ENCODE measurements at places on chromosomes 12 and 14.

- DNase-seq: no peak
Observed at GRCh38 chr14:87017335-87017734, 975.6 kb downstream of the GALC start.

DNA sequence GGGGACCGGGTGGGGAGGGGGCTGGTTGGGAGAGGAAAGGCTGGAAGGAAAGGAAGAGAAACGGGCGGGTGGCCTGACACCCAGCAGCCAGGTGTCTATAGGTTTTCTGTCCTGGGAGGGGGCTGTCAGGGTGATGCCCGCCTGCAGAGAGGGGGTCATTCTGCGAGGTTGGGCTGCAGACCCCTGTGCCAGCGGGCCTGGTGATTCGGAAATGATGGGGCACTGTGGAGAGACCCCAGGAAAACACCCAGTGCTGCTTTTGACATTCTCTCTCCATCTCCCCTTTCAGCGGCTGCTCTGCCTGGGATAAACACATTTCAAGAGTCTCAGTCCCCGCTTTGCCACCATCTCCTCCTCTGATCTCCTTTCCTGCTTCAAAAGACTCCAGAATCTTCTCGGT, 168.5 kb upstream of the RTL1 start:
- no peak for DNase-seq

GRCh38 chr12:120060196-120060595, 56.4 kb downstream of the RAB35 start:
- no peak for DNase-seq

GRCh38 chr14:53954551-53955228, 1.9 kb downstream of the BMP4 start:
- no peak for DNase-seq

DNA sequence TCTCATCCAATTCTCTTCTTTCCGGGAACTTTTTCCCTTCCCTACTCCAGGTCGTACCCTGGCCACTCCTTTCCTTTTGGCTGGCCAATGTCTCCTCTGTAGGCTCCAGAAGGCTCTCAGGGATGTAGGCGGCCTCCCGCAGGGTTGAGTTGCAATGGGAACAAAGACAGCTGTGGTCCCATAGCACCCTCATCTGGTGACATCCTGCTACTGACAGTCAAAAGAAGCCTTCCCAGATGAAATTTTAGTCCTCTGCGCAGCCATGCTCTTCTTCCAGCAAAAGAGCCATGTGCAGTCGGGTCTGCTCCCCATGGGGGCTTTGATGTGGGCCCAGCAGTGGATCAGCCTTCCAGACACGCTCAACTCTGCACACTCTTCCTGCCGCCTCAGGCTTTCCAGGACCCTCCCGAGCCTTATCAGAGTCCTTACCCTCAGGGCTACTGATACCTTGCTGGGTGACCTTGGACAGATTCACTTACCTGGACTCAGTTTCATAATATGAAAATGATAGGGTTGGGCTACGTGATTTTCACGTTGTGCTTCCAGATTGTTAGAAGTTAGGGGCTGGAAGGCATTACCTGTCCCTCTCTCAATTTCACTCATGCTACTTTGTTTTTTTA, 5.5 kb upstream of the CELA1 start:
- peak; percentile 44 for DNase-seq

- no peak for DNase-seq
Observed at GRCh38 chr14:30195941-30196340, 268.3 kb upstream of the PRKD1 start.

GRCh38 chr12:56684745-56685359, 3.2 kb downstream of the PTGES3 start:
- DNase-seq: no peak

DNA sequence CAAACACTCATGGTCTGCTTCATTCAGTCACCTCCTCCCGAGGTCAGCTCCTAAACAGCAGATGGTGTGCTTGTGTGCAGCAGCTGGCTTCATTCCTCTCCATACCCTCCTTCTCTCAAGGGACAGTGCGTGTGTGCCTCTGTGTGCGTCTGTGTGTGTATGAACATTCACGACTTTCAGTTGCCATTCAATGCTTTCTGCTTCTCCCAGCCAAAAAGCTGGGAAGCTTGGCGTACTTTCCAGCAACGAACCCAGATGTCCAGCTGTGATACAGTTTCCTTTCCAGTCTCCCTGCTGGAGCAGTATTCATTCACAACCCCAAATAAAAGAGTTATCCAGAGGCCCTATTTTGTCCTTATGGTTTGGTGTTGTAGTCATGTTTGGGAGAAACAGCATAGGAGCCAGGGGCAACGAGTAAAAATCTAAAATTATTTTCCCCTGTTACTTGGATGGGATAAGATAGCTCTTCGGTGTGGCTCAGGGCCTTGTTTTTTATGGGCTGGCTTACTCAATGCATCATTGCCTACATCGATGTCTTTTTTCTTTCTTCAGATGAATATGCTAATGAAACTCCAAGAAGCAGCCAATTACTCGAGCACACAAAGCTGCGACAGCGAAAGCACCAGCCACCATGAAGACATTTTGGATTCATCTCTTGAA, 379.3 kb downstream of the NAV3 start:
- no peak for DNase-seq

GRCh38 chr12:1502831-1503230, 91.5 kb downstream of the FBXL14 start:
- DNase-seq: no peak

- DNase-seq: no peak
Observed at GRCh38 chr14:42322531-42323284, 716.0 kb downstream of the LRFN5 start.

- DNase-seq: no peak
Observed at GRCh38 chr12:21577516-21577915, 27.1 kb downstream of the GYS2 start.

GRCh38 chr12:452667-453210, 7.0 kb upstream of the B4GALNT3 start:
- no peak for DNase-seq

GRCh38 chr12:34054938-34055337, 32.6 kb downstream of the ALG10 start:
- DNase-seq: no peak

GRCh38 chr12:29149691-29150281, 708 bp downstream of the FAR2 start:
- DNase-seq: no peak

- DNase-seq: no peak
Observed at GRCh38 chr12:97131220-97131981, 224.3 kb downstream of the NEDD1 start.

- DNase-seq: peak; percentile 61
Observed at GRCh38 chr14:34098045-34098984, 147.4 kb upstream of the EGLN3 start.

DNA sequence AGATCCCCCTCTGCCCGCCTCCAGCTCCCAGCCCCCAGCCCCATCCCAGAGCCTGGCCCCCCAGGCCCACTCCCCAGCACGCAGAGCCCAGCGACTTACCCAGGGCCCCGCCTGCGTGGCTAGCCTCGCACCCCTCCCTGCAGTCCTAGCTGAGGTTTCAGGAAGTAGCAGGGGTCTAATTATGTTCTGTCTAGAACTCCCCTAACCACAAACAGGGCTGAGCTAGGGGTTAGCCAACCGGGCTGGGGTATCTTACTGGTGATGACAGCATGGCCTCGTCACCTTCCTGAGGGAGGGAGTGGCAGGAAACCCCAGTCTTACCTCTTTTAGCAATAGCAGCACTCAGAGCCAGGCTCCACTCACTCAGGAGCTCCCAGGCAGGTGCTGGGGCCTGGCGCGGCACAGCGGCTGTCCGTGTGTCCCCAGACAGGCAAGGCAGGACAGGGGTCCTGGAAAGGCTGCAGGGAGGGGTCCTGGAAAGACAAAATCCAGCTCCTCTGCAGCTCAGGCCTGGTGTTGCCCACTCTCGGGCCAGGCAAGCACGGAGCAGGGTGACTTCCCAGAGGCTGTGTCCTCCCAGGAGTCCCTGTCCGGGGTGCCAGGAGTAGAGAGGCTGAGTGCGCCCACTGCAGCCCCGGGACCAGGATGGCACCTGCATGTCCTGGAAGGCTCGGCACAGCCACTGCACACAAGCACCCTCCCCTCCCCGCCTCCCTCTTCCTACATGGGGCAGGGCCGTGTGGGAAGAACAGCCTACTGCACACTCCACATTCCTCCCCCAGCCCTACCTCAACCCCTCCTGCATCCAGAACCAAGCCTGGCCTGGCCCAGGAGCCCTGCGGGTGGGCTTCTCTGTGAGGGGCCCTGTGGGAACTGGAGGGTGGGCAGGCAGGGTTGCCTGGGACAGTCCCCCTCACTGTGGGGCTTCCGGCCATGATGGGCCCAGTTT, at the start of gene GPR132:
Gene GPR132, minus strand, starts transcription at position 151 of the 949 bp plus-strand sequence. CDS start 10,010 bp downstream, outside the sequence.
- DNase-seq: no peak

DNA sequence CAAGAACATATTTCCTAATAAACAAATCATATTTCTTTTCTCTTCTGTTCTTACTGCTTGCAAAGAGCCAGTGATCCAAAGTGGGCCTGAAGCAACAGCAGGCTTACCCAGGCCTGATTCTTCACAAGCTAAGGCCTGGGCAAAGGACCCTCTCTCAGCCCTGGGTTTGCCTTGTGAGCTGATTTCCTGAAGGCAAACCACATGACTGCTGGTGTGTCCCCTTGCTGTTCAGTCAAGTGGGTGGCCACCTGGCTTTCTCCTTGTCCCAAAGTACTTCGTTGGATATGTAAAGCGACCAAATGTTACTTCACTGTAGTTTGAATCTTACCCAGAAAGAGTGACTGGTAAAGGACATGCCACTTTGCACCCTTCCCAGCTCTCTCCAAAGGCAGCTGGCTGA, 392.9 kb downstream of the ZFP36L1 start:
- no peak for DNase-seq

GRCh38 chr14:105136401-105137322, 31.9 kb downstream of the JAG2 start:
- DNase-seq: no peak

DNA sequence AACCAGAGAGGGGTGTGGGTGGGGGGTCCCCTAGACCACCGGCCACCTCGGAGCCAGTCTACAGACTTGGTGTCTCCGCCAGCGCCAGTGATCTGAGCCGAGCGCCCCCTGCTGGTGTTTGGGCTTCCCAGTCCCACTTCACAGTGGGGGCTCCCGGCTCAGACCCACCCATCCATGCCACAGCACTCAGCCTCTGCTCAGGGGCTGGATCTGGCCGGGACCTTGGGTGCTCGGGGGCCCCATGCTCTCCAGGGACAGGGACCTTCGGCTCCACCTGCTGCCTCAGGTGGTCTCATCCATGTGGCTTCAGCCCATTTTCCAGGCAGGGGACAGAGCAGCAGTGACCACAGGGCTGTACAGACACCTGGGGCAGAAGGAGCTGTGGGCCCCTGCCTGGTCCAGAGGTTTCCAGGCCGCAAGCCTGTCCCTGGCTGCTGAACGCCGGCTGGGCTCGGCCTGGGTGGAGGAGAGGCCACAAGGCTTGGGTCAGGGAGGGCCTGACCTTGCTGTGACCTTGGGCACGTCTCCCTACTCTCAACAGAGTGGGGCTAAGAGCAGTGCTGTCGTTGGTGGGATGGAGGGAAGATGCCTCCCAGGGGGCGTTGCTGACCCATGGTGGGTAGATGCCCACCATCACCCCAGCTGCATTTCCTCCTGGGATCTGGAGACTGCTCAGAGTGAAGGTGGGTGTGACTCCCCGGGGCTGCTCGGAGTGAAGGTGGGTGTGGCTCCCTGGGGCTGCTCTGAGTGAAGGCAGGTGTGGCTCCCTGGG, 86.3 kb downstream of the KIF26A start:
- DNase-seq: peak; percentile 27

GRCh38 chr14:81446279-81447007, 46.3 kb upstream of the STON2 start:
- no peak for DNase-seq

DNA sequence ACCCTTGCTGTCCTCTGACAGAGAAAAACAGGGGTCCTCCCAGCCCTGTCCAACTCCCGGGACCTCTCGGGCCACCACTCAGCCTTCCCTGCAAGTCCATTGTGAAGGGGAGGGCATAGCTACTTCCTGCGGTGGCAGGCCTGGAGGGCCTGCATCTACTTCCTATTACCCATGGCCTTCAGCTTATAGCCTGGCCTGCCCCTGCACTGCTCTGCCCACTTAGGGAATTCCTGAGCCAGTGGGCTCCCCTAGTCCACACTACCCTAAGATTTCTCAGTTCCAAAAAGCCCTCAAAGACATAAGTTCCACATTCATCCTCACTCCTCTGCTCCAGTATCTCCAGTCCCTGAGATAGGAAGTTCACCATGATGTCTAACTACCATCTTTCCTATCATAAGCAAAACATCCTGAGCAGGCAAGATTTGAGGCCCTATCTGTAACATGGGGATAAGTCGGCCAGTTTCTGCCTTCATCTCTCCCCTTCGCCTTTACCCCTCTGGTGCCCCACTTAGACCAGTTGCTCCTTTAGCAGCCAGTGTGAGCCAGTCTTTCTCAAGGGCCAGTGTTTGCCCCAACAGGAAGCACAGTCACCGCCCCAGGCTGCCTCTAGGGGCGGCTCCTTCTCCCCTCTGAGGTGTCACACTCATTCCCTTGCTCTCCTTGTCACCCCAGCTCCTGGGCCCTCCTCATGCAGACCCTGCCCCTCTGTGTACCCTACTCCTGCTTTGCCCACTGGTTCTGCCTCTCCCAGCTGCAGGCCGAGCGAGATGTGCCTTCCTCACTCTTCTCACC, 10.9 kb downstream of the HDAC7 start:
- DNase-seq: no peak

- DNase-seq: no peak
Observed at GRCh38 chr14:76846331-76847047, 20.3 kb downstream of the LRRC74A start.

DNA sequence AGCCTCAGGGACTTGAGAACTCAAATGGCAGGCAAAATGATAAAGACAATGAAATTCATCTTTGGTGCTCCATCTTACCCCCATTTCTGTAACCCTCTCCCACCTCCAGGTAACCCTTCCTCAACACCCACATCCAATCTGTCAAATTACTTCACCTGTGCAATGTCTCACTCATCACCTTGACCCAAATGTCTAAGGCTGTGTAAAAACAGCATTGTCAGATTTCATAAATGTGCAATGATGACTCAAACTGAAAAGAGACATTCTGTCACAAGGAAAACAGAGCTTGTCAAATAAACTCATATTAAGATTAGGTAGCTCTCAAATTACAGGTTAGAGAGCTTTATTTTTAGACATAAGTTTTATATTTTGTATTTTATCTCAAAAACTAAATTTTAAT, 19.9 kb upstream of the COCH start:
- DNase-seq: no peak

GRCh38 chr12:125533434-125534029, 468.3 kb downstream of the AACS start:
- peak; percentile 14 for DNase-seq

DNA sequence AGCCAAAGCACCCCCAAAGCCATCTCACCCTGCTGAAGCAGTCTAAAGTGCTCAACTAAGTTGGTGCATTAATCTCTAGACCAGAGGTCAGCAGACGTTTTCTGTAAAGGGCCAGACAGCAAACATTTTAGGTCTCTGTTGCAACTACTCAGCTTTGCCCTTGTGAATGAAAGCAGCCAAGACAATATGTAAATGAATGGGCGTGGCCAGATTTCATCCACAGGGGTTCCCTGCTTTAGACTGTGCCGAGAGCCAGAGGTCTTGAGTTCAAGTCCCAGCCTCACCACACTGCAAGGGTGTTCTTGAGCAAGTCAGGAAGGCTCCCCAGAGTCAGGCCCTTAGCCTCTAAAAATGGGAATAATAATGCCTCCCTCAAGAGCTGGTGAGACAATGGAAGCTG, 166.2 kb downstream of the CHST11 start:
- DNase-seq: no peak

- DNase-seq: no peak
Observed at GRCh38 chr14:88613552-88614010, 50.7 kb downstream of the ZC3H14 start.

All from SHP77 treated with DMSO at 0.1 percent for 48 hours (cell line).